Large intestine (tissue), 12 donors: ENCODE measurements at places on chromosomes 11 and 22. TPM values are rescaled to one million over a fixed set of nuclear protein-coding genes. Genes with fewer than 3 reads are reported as not detected.

DNA sequence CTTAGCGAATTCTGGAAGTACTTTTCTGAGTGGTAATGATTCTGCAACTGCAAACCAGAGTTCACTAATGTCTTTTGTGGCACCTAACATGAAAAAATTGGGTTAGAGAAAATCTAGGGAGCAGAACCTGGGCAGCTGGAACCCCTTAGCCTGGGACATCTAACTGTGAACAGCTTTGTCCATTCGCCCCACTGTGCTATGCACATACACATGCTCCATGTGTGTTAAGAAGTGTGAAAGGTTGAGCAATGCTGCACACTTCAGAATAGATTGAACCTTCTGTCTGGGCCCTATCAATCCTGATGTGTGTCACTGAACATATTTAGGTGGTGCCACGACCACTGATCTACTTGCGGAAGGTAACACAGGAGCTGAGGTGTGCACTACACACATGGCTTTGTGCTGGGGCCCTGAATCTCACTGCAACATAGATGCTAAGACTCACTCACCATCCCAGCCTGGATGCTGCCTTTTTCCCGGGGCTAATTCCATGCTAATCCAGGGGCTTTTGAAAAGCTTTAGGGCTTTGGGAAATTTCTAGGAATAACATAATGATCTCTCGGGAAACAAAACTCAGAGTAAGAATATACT, 976.2 kb downstream of the NTM start:
- no peak for DNase-seq
- no peak overlapping the region for H3K27ac ChIP-seq
- H3K4me3 ChIP-seq, result no peak overlapping the region
- no peaks in the 10 kb centered on the region for H3K27me3 ChIP-seq
- no peaks in the 10 kb centered on the region for H3K36me3 ChIP-seq
- H3K4me1 ChIP-seq, result no peaks in the 10 kb centered on the region

DNA sequence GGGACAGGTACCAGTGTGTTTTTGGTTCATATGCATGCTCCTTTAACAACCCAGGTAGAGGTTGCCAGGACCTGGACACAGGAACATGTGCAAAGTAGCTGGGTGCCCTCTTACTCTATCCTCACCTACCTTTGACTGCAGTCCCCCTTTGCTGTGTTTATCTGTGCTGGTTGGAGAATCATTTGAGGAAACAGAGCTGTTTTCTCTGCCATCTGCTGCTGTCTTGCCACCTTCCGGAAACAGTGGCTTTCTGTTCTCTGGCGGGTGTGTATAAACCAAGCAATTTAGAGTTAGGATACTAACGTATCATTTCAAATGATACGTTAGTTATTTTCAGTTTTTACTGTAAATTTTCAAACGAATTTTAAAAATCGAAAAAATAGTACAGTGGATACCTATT, 171.9 kb upstream of the TTC12 start:
- no peak overlapping the region for H3K27ac ChIP-seq
- peaks cover 2% of the 10 kb centered on the region for H3K27me3 ChIP-seq
- no peak overlapping the region for H3K4me3 ChIP-seq
- no peak for DNase-seq

DNA sequence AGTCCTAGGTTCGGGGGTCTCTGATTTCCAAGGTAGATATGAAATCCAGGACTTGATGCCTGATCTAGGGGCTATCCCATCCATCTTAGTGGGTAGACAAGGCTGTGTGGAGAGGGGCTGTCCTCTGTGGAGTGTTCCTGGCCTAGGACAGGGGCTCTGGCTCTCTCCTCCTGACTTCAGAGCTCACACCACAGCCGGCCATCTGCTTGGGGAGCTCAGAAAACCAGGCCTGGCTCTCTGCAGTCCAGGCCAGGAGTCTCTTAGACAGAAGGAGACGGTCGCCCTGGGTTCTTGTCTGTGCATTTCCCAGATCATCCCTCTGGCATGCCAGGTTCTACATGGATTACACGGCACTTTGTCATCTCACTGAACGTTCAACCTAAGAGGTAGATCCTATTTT, 17.9 kb downstream of the TUB start:
- H3K4me1 ChIP-seq, result peaks cover 15% of the 10 kb centered on the region
- H3K4me3 ChIP-seq, result no peak overlapping the region
- peaks cover 40% of the 10 kb centered on the region for H3K36me3 ChIP-seq
- no peaks in the 10 kb centered on the region for H3K27me3 ChIP-seq
- no peak overlapping the region for H3K27ac ChIP-seq
- DNase-seq, result no peak

The RFPL1 gene
- polyA plus RNA-seq, result 0.37 TPM

DNA sequence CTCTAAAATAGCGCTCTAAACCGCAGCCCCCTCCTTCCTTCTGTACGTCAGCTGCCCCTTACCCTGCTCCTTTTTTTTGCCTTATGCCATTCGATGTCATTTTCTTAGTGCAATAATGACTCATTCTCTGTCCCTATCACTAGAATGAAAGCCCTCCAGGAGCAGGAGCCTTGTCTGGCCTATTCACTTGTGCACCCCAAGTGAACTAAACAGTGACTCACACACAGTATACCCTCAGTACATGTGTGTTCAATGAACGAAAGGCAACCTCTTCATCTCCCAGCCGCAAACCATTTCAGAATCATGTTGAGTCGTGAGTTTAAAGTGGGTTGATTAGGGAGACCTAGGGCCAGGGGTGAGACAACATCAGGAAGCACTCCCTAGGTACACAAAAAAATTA, 50.7 kb upstream of the SPATA19 start:
- no peak overlapping the region for H3K4me3 ChIP-seq
- H3K36me3 ChIP-seq, result no peaks in the 10 kb centered on the region

DNA sequence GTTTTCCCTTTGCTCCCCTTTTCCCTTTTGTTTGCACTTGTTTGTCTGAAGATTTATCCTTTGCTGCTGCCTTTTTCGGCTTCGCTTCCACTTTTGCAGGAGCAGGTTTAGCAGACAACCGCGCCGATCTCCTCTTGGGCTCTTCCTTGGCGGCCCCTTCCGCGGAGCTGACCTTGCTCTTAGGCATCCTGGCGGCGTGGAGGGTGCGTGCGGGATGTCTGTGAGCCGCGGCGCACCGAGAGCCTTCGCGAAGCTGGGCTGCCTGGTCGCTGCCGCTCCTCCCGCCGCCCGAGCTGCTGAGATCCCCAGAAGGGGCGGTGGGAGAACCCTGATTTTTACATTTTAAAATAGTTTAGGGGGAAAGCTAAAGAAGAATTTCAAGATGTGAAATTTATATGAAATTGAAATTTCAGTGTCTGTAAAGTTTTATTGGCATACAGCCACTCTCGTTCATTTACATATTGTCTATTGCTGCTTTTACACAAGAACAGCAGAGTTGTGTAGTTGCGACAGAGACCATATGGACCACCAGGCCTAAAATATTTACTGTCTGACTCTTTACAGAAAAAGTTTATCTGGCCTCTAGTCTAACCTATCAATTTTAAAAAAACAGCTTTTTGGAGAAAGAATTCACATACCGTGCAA, 105.2 kb upstream of the RRM1 start:
- no peak overlapping the region for H3K4me3 ChIP-seq
- H3K36me3 ChIP-seq, result no peaks in the 10 kb centered on the region
- H3K27me3 ChIP-seq, result peaks cover 2% of the 10 kb centered on the region
- no peak overlapping the region for H3K27ac ChIP-seq
- no peaks in the 10 kb centered on the region for H3K4me1 ChIP-seq
- no peak for DNase-seq

- no peak for DNase-seq
- H3K4me3 ChIP-seq, result no peak overlapping the region
- H3K27me3 ChIP-seq, result no peaks in the 10 kb centered on the region
- H3K36me3 ChIP-seq, result peaks cover 20% of the 10 kb centered on the region
- no peak overlapping the region for H3K27ac ChIP-seq
- no peaks in the 10 kb centered on the region for H3K4me1 ChIP-seq
Measured at GRCh38 chr11:110243791-110244190, 52.6 kb downstream of the RDX start.

- H3K4me3 ChIP-seq, result no peak overlapping the region
- no peak for DNase-seq
- no peaks in the 10 kb centered on the region for H3K36me3 ChIP-seq
- no peak overlapping the region for H3K27ac ChIP-seq
Measured at GRCh38 chr22:22713416-22713815, 69.0 kb downstream of the GGTLC2 start.

GRCh38 chr22:22148905-22149304, 95.7 kb upstream of the VPREB1 start:
- H3K36me3 ChIP-seq, result no peaks in the 10 kb centered on the region
- no peak overlapping the region for H3K4me3 ChIP-seq
- no peak overlapping the region for H3K27ac ChIP-seq

DNA sequence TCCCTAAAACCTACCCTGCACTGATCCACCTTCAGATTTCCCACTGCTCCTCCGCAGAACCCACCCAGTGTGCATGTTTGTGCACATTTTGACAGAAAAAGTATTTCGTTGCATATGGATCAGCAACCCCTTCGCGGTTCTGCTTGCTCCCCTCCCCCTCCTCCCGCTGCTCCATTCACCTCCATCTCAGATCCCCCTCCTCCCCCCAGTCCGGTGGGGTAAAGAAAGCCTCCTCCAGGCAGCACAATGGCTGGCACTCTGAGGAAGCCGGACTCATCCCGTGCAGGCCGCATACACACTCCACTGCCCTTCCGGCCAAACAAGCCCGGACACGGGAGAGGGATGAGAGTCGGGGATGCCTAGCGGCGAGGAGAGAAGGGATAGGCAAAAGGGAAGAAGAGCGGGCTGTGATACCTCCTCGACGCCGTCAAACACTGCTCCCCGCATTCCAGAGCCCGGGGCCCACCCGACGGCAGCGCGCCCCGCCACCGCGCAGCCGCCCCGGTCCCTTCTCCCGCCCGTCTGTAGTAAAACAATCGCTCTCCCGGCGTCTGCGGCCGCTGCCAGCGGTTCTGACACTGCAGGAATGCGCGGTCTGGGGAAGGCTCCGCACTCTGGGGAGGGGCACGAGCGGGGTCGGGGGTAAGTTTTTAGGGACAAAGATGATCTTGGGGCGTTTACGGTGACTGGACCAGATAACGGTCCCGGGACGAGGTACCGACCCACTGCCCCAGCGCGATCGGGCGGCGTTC, 915 bp downstream of the FEZ1 start:
- H3K4me3 ChIP-seq, result peak overlapping the region; percentile 50
- H3K4me1 ChIP-seq, result peaks cover 3% of the 10 kb centered on the region
- no peak for DNase-seq
- no peak overlapping the region for H3K27ac ChIP-seq
- peaks cover 60% of the 10 kb centered on the region for H3K27me3 ChIP-seq

The TPH1 gene
- 16.1 TPM for polyA plus RNA-seq

DNA sequence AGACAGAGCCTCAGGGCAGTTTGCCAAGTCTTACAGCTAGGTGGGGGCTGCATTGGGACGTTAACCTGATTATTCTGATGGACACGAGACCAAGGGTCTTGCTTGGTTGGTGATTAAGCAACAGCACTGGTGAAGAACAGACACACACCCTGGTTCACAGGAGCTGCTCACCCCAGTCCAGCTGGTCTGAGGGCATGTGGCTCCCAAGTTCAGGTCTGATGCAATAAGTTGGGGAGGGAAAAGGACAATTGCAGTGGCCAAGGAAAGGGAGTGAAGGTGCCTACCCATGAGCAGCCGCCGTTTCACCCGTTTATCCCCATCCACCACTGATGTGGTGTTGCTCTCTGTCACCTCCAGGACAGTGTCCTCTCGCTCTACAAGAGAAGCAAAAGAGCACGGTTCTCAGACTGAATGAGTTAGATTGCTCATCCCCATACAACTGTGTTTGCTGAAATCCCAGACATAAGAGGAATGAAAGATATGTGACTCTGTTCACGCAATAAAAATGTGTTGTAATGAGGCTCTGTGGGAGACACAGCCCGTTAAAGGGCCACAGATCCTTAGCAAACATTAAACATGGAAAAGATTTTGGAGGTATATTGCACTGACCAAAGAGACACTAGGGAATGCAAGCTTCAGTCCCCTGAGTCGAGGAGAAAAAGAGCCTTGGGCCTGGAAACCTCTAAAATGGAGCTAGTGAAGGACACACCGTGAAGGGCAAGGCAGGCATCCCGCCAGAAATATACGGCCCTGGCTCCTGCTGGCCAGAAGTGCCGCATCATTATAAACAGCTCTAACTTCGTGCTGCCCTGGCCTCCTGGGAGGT, 25.6 kb downstream of the SCUBE2 start:
- H3K27ac ChIP-seq, result no peak overlapping the region
- H3K27me3 ChIP-seq, result no peaks in the 10 kb centered on the region
- H3K4me1 ChIP-seq, result peaks cover 20% of the 10 kb centered on the region
- peaks cover 4% of the 10 kb centered on the region for H3K36me3 ChIP-seq
- H3K4me3 ChIP-seq, result no peak overlapping the region

The MPPED2 gene
- polyA plus RNA-seq, result 7.0 TPM

GRCh38 chr22:38035530-38035885, 21.7 kb upstream of the PICK1 start:
- no peak overlapping the region for H3K4me3 ChIP-seq
- H3K36me3 ChIP-seq, result no peaks in the 10 kb centered on the region
- no peak for DNase-seq
- H3K4me1 ChIP-seq, result peaks cover 15% of the 10 kb centered on the region

GRCh38 chr11:57647960-57648800, 1.5 kb downstream of the YPEL4 start:
- peaks cover 35% of the 10 kb centered on the region for H3K4me1 ChIP-seq
- no peak overlapping the region for H3K4me3 ChIP-seq
- peaks cover 70% of the 10 kb centered on the region for H3K27me3 ChIP-seq

DNA sequence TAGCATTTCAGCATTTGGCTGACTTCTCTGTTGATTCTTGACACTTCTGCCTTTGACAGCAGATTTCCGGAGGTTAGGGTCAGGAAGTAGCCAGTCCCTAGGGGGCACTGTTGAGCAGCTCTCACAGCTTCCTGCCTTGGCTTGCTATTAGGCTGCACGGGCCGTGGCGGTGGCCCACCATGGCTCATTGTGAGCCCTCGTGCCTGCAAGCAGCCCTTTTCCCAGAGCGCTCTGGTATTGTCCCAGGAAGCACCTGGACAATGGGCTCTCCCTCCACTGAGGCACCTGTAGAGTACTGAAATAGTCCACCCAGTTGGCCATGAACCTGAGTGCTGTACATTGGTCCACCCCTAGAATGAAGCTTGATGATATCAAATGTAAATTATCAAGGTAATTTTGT, 100.2 kb upstream of the GAL start:
- DNase-seq, result peak; percentile 7
- H3K27me3 ChIP-seq, result no peaks in the 10 kb centered on the region
- no peak overlapping the region for H3K27ac ChIP-seq
- peaks cover 69% of the 10 kb centered on the region for H3K36me3 ChIP-seq
- H3K4me1 ChIP-seq, result no peaks in the 10 kb centered on the region

DNA sequence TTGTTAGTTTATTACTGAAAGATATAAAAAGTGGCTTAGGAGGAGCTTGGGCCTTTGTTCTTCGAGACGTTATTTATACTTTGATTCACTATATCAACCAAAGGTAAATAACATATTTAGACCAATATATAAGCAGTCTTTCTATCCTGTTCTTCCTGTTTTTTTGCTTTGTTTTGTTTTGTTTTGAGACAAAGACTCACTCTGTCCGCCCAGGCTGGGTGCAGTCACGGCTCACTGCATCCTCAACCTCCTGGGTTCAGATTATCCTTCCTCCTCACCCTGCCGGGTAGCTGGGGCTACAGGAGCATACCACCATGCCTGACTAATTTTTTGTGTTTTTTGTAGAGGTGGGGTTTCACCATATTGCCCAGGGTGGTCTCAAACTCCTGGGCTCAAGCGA, 66.8 kb downstream of the ATM start:
- no peak overlapping the region for H3K27ac ChIP-seq
- no peak overlapping the region for H3K4me3 ChIP-seq
- peaks cover 21% of the 10 kb centered on the region for H3K36me3 ChIP-seq

The CARNS1 gene
- polyA plus RNA-seq, result 4.7 TPM

GRCh38 chr22:26565181-26565580, 24.8 kb downstream of the TPST2 start:
- H3K27me3 ChIP-seq, result no peaks in the 10 kb centered on the region
- H3K4me3 ChIP-seq, result no peak overlapping the region
- no peaks in the 10 kb centered on the region for H3K4me1 ChIP-seq
- H3K36me3 ChIP-seq, result peaks cover 4% of the 10 kb centered on the region
- H3K27ac ChIP-seq, result no peak overlapping the region

The BIRC3 gene
- polyA plus RNA-seq, result 5.7 TPM

GRCh38 chr11:130710497-130711012, 205.7 kb downstream of the SNX19 start:
- no peaks in the 10 kb centered on the region for H3K4me1 ChIP-seq
- DNase-seq, result peak; percentile 44
- peaks cover 10% of the 10 kb centered on the region for H3K27me3 ChIP-seq
